ENCODE measurements at places on chromosomes 7 and 10. TPM values are rescaled to one million over a fixed set of nuclear protein-coding genes. Genes with fewer than 3 reads are reported as not detected.

GRCh38 chr7:110854166-110854565 is 236.8 kb upstream of the LRRN3 start:
- no peak for DNase-seq

Gene EPO
- 0.46 TPM for polyA plus RNA-seq

DNA sequence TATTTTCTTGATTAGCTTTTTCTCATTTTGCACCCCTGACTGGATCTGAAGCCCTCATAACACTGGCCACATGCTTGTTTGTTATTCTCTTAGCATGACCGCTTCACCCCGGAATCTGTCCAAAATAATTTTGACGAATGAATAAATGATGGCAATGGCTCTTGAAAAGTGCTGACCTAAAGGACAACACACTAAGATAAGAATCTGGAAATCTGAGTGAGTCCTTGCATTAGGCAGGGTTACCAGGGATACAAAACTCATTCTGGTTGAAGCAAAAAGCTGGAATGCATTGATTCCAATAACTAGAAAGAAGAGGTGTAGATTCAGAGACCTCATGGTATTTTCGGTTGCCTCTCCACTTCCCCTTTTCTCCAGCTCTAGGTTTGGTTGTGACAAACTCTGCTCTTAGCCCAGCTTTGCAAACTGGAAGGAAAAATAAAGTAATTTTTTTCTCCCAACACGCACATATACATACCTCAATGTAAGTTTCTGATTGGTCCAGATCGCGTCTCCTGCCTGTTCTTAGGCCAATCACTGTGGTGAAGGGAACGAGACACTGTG is 157.4 kb downstream of the SKIDA1 start:
- DNase-seq = no peak

Gene FXYD4
- polyA plus RNA-seq = not detected

Gene LBX1
- not detected for polyA plus RNA-seq

GRCh38 chr7:151012031-151012692 is 12.1 kb downstream of the ATG9B start:
- DNase-seq = no peak

Gene TWIST1
- 21.9 TPM for polyA plus RNA-seq

DNA sequence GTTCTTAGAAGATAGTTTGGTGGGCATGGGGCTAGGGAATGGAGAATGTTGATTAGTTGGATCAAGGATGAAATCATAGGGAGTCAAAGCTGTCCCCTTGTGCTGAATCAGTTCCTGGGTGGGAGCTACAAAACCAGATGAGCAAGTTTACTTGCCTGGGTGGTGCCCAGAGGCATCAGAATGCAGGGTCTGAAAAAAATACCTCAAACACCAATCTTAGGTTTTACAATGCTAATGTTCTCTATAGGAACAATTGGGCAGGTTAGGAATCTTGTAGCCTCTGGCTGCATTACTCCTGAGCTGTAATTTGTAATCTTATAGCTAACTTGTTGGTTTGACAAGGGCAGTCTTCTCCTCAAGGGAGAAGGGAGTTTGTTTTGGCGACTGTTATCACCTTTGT is 34.4 kb downstream of the LHFPL3 start:
- no peak for DNase-seq

DNA sequence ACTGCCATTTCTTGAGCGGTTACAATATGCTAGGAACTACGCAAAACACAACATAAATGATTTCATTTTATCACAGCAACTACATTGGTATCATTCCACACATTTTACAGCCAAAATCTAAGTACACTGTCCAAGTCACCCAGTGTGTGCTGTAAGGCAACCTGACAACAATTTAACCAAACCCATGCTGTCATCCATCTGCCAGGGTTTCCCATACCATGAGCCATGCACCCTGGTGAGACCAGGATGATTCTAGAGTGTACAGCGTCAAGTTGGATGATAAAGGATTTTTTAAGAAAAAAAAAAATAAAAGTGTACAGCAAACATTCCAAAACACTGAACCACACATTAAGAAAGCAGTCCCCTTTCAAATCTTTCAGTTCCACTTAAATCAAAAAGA is 52.9 kb downstream of the PIK3AP1 start:
- DNase-seq = no peak

Gene ADRA2A
- not detected for polyA plus RNA-seq

Gene MYOZ1
- 11.7 TPM for polyA plus RNA-seq

Gene NXPH1
- polyA plus RNA-seq = 1.7 TPM

DNA sequence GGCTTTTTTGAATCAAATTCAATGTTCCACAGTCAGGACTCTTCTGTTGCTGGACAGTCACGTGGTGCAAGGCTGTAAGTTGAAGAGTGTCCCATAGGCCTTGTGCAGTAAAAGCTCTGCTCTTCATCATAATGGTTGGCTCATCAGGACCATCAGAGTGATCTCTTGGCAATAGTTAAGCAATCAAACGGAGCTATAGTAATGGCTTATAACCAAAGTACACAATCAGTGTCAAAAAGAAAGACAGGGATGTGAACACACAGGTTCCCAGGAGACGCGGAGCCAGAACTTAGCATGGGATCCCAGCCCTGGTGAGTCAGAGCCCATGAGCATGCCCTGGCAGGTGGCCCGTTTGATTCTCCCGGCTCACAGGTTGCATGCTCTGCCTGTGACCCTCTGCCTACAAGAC is 10.8 kb upstream of the GPNMB start:
- no peak for DNase-seq

- DNase-seq = no peak
Measured at GRCh38 chr10:13865758-13866491, 279.2 kb downstream of the PRPF18 start.

DNA sequence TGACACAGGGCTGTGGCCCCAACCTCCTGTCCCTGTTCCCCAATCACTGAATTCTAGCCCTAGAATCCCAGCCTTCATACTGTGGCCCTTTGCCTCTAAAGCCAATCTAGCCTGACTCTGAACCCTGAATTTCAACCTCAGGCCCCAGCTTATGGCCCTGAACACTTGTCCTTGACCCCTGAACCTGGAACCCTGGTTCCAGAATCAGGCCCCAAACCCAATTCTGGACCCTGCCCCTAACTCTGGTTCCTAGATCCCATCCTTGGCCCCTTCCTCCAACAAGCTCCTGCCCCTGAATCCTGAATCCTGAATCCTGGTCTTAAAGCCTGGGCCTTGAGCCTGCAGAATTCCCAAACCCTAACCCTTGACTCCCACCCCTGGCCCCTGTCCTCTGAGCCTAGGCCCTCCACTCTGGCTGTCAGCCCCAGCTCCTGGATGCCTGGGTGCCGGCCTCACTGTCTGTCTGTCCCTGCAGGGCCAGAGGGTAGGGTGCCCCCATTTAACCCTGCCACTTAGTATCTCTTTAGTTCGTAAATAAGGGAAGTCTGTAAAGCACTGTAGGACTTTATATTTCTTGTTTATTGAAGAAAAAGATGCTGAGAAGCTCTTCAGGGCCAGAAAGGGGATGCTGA is 1.3 kb downstream of the INPP5A start:
- DNase-seq = no peak
